ENCODE measurements at places on chromosomes 6 and 20.

DNA sequence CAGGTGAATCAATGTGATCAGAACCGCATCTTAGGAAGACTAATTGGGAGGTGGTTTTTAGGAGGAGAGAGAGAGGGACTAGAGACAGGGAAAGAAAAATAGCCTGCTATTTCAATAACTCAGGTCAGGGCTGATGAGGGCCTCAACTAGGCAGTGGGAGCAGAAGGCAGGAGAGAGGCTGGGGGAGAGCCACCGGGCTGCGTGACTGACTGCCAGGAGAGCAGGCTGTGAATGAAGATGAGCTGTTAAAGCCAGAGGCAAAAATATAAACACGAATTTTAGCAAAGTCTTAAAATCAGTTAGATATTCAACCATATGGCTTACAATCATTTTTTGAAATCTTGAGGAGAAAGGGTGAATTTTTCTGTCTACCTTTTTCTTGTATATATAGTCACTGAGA is 149.6 kb downstream of the IPCEF1 start:
- DNase-seq: no peak

DNA sequence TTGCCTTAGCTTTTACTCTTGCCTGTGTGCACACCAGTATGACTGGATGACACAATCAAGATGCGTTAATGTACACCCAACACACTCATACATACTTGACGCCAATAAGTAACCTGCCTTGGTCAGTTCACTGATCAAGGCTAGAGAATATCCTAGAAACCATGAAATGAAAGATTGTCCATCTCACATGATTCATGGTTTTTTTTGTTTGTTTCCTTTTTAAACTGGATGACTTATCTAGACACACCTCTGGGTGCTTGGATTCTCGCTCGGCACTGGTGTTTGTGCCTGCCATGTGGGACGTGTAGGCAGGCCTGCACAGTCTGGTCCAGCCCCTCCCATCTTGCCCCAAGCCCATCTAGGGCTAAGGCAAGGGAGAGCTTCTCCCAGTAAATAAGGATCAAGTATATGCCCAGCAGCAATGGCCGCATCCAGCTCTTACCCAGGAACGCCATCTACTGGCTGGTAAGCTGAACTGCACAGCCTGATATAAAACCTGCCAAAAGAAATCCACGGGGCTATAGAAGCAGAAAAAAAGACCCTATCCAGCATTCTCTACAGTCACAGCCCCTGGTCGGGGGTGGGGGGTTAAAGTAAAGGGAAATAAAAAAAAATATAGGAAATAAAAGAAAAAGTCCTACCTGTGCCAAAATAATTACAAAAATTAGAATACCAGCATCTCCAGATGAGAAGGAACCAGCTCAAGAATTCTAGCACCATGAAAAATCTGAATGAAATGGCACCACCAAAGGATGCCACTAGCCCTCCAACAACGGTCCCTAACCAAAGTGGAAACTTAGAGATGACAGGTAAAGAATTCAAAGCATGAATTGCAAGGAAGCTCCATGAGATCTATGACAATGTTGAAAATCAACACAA is 73.3 kb downstream of the OTOR start:
- DNase-seq: no peak

DNA sequence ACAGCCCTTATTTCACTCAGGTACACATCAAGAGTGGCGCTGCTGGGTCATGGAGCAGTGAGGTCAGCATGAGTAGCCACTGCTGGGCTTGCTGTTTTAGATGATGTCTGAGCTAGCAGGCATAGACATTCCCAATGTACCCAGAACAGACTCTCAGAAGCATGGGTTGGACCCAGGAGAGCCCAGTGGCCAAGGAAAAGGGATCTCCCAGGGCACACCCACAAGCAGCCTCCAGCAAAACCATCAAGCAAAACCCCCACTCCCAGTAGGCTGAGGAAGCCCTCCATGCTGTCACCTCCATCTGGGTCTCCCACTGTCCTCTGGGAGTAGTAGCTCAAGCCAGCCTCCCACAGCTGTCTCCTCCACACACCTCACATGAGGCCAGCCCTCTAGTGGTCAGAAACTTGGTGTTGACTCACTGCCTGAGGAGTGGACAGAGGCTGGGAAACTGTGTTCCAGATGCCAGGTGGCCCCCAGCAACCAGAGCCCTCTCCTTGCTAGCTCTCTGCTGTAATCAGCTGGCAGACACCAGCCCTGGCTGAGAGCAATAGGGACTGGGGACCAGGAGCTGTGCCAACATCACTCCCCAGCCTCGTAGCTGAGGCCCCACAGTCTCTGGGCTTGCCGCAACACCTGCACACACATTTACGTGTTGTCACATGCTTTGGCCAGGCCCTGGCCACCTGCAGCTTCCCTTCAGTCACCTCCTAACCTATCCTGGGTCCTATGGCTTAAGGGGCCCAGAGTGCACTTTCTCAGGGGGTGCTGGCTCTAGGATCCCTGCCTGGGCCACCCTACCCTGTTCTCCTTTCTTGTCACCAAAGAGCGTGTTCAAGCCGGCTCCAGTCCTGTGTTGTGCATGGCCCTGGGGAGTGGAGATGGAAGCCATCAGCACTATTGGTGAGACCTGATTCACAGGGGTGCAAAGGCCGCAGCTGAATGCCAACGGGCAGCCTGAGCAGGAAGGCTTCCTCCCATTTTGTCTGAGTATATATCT is 1.9 kb upstream of the AP5S1 start:
- no peak for DNase-seq

DNA sequence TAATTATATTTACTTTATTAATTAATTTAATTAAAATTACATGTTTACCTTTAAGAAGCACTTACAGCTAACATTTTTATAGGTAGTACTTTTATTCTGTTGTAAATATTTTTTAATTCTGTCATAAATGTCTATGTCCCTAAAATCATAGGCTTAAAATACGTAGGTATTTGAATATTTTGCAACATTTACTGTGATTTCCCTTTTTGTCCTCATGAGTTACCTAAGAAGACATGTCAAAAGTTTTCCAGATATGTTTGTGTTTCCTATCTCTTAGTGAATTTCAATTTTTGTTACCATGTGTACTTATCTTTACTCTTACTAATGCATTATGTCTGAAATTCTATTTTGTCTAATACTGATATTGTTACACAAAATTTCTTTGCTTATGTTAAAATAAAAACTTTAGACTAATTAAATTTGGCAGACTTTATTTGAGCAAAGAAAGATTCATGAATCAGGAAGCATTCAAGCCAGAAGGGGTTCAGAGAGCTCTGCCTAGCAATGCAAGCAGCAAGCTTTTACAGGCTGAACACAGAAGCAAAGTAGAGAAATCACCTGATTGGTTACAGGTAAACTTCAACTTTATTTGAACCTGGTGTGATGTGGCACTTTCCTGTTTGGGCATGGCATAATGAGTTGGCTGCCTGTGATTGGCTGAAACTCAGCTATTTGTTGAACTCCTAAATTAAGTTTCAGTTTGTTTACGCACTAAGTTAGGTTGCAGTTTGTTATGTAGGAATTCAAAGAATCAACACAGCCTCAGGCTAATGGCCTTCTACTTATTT is 123.2 kb upstream of the TMEM170B start:
- DNase-seq: no peak

GRCh38 chr6:91538622-91539021 is 951.8 kb upstream of the MAP3K7 start:
- DNase-seq: no peak

Data from AG09309 (cell line).